ENCODE measurements at places on chromosomes 1 and 21. TPM values are rescaled to one million over a fixed set of nuclear protein-coding genes. Genes with fewer than 3 reads are reported as not detected.

The INSRR gene
- 0.58 TPM for total RNA-seq

The FCRL1 gene
- total RNA-seq, result not detected

The ZSWIM5 gene
- 4.4 TPM for total RNA-seq

The TCHH gene
- total RNA-seq, result 0.09 TPM

The NFASC gene
- 18.0 TPM for total RNA-seq

The GPR25 gene
- 0.66 TPM for total RNA-seq

The GTF2B gene
- 23.8 TPM for total RNA-seq

The ATP1A4 gene
- 0.43 TPM for total RNA-seq

The MMP23B gene
- 56.0 TPM for total RNA-seq

DNA sequence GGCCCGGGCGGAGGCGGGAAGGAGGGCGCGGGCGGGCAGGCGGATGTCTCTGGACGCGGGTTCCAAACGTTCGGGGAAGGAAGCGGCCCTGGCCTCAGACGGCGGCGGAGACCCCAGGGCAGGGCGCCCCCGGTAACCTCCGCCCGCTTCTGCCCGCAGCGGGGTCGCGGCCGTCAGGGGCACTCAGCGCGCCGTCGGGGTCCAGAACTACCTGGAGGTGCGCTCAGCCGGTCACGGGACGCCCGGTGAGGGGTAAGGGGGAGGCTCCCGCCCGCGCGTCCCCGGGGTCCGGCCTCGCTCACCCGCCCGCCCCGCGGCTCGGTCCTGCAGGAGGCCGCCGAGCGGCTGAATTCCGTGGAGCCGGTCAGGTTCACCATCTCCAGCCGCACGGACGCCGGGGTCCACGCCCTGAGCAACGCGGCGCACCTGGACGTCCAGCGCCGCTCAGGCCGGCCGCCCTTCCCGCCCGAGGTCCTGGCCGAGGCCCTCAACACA is 406 bp downstream of the PUSL1 start:
- DNase-seq, result no peak

DNA sequence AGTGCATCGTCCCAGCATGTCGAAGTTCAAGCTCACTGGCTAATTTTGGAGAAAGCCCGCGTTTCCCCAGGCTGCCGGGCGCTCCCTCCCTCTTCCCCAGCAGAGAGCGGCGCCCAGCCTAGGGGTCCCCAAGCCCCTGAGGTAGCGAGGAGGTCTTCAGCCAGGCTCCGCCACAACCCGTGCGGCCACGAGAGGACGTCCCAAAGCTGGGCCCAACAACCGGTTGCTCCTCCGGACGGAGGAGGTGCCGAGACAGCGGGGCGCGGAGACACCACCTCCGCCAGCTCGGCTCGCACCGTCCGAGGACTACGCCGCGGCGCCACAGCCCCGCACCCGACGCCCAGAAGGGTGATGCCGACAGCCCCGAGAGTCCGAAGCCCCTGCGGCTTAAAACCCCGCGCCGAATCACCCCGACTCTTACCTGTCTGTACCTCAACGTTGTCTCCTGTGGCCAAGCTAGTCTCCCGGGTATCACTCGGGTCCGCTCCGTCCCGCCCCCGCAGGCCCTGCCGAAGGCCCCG is at the start of gene DENND2C:
DENND2C (minus strand) TSS at position 488 of the 521 bp plus-strand sequence. CDS start 44,065 bp downstream, outside the sequence.
- no peak for DNase-seq

GRCh38 chr1:1401457-1402010 is 2.4 kb upstream of the CCNL2 start:
- DNase-seq, result no peak

DNA sequence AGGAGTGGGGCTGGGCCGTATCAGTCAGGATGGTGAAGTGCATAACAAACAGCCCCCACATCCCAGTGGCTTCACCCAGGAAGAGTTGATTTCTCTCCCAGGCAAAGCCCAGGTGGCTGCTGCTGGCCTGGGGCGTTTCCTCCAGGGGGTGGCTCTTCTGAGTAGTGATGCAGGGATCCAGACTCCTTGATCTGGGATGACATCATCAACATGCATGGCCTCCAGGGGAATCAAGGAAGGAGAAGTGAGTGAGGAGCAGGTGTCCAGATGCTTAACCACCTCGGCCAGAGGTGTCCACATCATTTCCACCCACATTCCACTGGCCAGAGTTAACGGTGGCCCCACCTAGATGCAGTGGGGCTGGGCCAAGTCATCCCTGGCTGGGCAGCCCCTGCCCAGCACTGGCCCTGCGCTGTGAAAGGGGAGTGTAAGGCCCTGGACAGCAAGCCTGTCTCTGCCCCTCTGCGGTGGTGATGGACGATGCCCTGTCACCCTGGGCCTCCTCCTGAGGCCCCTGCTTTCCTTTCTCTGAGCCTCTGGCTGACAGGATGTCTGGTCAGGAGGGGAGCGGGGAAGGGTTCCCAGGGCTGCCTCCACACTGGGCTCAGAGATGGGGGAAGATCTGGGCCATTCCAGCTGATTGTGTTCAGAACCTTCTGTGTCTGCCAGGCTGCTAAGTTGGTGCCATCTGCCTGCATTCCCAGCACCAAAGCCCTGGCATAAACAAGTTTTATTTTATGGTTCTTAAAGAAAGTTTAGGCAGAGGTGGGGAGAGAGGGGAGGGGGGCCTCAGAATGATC is 598.2 kb downstream of the MATN1 start:
- no peak for DNase-seq

- DNase-seq, result no peak
Observed at GRCh38 chr1:48691429-48692001, 85.2 kb downstream of the BEND5 start.

GRCh38 chr1:11704194-11704529 is 12.7 kb downstream of the DRAXIN start:
- DNase-seq, result no peak

GRCh38 chr1:165862448-165862847 is 35.0 kb downstream of the UCK2 start:
- no peak for DNase-seq

GRCh38 chr1:213678348-213678747 is 309.4 kb upstream of the PROX1 start:
- no peak for DNase-seq

DNA sequence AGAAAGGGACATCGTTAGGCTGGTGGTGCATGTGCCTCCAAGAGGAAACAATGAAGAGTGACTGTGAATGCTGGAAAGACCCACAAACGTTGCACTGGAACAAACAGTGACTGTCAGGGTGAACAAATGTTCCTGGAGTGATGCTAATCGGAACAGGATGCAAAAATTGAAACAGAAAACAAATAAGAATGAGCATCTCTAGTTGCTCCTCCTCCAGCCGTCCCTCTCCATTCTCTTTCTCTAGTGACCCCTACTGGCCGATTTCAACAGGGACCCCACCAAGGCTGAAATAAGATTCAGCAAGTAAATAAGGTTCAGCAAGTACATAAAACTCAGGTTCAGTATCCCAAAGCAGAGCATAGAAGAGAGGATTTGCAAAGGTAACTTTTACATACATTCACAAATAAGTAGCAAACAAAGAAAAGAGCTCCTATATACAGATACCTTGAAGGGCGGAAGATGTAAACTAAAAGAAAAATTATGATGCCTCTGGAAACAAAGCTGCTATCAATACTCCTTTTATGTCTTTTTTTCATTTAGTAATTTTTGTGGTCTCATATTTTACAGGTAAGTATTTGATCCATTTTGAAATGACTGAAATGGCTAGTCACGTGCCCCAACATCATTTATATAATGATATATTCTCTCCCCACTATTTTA is 836.1 kb upstream of the ADAMTS5 start:
- DNase-seq, result no peak

GRCh38 chr1:219837994-219838294 is 90.4 kb downstream of the SLC30A10 start:
- DNase-seq, result no peak

DNA sequence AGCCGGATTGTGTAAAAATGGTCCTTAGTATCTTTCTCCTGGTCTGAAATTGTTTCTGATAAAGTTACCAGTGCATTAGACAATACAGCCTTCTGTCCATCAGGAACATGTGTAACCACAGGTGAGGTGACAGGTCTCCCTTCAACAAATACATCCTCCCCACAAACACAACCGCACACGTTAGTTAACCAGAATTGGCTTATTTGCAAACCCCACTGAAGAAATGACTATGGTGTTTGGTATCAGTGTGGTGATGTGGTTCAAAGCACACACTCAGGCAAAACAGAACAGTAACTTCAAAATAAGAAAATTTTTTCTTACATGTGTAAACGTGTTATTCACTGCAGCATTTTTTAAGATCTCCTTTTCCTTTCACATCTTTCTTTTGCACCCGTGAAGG is 517.2 kb upstream of the NR5A2 start:
- no peak for DNase-seq

DNA sequence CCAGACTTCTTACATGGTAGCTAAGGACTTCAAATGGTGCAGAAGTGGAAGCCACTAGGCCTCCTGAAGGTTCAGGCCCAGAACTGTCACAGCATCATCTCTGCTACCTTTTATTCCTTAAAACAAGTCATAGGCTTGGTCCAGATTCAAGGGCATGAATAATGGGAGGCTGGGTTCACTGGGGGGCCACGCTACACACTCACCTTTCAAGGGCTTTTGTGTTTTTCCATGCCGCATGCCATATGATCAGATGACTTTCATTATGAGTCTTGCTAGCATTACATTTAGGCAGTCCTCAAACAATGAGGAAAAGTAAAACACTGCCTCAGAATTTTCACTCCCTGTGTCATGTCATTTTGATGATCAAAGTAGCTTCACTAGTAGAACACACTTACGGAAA is 83.4 kb downstream of the VPS26C start:
- DNase-seq, result no peak

GRCh38 chr1:6459850-6460265 is 6.1 kb downstream of the TNFRSF25 start:
- no peak for DNase-seq

DNA sequence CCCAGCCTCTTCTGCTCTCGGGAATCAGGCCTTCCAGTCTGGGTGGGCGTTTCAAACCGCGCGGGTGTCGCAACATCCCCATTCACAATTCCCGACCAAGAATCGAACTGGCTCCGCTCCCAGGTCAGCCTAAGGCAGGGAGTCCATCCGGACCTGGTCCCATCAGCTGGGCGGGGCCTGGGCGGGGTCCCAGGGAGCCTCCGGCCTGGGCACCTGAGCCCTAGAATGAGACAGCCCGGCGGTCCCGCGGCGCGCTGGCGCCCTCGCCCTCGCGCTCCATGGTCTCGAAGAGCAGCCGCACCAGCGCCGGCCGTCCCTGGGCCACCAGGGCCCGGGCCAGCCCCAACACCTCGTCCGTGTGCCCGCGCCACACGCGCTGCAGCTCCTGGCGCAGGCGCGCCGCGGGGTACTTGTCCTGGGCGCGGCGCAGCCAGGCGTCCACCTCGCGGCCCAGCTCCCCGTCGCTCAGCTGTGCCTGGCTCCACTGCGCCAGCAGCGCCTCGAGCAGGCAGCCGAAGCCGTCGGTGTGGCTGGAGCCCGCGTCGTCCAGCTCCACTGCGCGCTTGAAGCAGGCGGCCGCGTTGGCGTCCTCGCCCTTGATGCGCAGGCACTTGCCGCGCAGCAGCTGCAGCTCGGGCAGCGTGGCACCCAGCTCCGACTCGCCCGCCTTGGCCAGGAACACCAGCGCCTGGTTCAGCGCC is 16.9 kb upstream of the PARS2 start:
- no peak for DNase-seq

Measured in mucosa of gallbladder (tissue), 1 donor.